ENCODE measurements at places on chromosomes 4 and X. TPM values are rescaled to one million over a fixed set of nuclear protein-coding genes. Genes with fewer than 3 reads are reported as not detected.

Gene TIMM8A
- 29.0 TPM for total RNA-seq

Gene PIR
- total RNA-seq: 62.0 TPM

Gene POLN
- total RNA-seq: 1.1 TPM

Gene HPRT1
- total RNA-seq: 102 TPM

Gene NPNT
- 0.22 TPM for total RNA-seq

Gene UGT2B10
- not detected for total RNA-seq
